ENCODE measurements at places on chromosomes 2 and 18.

- DNase-seq = no peak
Measured at GRCh38 chr2:16368328-16368727, 297.3 kb downstream of the CYRIA start.

DNA sequence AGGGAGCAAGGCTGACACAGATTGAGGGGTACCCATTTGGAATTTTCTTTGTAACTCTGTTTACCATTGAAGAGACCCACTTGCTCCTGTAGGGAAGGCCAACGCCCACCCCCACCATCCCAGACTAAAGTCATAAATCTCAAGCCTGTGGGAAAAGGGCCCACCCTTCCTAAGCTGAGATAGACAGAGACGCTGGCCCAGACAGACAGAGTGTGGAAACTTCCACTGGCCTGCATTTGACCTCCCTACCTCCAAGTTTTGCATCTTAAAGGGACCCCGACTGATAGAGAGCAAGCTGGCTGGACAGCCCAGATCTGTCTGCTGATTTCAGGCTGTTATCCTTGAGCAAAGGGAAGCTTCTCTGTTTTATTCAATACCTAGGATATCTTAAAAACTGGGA lies 48.2 kb upstream of the SLC14A2 start:
- no peak for DNase-seq

DNA sequence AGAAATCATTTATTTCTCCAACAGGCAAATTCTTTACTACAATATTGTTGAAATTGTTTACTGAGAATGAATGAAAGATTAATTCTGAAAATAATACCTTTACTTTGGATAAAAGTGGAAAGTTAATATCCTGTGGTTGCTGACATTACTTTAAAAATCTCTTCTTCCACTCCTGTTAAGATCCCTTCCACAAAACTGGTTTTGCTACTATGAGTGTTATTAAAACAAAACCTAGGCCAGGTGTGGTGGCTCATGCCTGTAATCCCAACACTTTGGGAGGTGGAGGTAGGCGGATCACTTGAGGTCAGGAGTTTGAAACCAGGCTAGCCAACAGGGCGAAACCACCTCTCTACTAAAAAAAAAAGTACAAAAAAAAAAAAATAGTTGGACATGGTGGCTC lies 123.9 kb upstream of the CCDC150 start:
- DNase-seq = no peak

GRCh38 chr2:34736482-34736881 lies 1137.4 kb upstream of the FAM98A start:
- no peak for DNase-seq

DNA sequence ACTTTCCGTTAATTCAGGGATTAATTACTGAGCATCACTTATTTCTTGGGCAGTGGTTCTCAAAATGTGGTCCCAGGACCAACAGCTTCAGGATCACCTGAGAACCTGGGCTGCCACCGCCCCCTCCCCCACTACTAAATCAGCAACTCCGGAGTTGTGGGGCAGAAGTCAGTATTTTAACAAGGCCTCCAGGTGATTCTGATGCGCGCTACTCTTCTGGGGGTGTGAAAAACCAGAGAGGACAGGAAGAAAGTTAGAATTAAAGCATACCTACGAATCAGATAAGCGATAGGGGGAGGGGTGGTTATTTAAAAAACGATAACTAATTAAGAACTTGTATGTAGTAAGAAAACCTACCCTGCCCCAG lies 319 bp downstream of the ZSCAN30 start:
- DNase-seq = no peak

DNA sequence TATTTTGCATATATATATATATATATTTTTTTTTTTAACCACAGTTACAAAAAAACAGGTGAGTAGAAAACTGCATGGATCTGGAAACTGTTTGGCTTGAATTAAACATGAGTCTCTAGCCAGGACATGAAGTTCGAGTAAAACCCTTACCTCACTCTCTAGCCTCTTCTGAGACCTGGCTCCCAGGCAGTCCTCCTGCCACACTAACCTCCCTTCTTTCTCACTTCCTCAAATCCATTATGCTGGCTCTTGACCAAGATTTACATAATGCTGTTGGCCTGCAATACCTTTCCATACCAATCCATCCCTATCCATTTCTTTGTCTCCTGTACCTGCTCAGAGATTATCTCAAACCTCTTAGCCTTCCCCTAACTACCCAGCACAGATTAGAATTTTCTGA lies 34.0 kb downstream of the PIGN start:
- no peak for DNase-seq

DNA sequence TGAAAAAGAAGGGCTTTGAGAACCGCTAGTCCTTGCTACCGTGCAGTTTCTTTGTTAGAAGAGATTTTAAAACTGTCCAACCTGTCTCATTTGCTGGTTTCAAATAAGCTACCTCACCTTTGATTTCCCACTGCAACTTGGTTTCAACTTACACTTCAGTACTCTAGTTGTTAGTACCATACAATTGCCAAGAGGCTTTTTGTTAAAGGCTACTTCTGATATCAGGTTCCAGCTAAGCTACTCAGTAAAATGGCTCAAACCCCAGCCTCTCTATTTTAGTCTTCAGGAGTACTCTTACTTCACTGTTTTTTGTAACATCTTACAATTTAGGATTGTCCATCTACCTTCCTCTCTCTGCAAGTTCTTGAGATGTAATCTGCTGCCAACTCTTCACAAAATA lies 91.6 kb downstream of the INO80D start:
- DNase-seq = no peak

DNA sequence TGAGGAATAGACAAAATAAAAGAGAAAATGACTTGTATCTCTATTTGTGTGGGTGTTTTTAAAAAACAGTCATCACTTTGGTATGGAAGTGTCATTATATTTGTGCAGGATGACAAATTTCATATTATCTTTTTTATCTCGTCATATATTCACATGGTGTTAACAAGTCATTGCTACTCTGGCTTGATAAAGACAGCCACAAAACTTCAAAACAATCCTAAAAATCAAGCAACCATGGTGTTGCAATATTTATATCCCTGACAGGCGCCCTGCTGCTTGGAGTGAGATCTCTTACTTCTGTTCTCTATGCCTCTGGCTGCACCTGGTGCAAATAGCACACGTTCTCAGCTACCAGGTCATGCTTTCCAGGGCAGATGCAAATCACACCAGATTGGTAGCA lies 278.0 kb upstream of the EPHA4 start:
- no peak for DNase-seq

- no peak for DNase-seq
Measured at GRCh38 chr2:44843641-44844310, 97.7 kb upstream of the SIX3 start.

DNA sequence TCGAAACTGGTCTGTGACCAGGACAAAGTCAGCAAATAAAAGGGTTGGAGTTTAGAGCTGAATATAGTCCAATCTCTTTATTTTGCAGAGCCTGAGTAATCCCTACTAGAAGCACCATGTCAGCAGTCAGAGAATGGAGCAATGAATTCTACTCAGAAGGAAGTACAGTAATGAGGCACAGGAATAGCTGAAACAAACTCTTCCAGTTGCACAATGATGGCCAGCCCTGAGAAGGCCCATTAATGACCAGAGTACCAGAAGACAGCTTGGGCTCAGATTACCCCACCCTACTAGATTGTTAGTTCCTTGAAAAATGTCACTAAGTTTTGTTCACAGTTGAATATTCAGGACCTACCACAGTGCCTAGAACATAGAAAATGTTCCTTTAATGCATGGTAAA lies 40.3 kb upstream of the SCG2 start:
- no peak for DNase-seq

DNA sequence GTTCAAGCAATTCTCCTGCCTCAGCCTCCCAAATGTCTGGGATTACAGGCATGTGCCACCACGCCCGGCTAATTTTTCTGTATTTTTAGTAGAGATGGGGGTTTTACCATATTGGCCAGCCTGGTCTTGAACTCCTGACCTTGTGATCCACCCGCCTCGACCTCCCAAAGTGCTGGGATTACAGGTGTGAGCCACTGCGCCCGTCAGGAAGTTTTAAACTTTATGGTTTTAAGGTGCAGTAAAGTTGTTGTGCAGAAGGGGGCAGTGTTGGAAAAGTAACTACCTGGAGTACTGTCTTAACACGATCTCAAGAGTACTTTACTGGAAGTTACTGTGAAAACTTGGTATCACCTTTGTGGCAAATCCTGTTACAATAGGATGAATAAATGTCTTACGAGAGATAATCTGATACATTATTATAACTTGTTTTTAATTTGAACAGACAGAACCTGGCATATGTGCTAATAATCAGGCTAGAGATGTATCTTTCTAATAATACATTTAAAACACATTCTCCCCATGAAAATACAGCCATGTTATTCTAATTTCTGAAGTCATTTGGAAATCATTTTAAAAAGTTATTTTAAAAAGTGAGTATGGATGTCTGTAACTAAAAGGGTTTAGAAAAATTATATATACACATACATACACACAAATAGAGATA lies 10.8 kb downstream of the SPDYA start:
- DNase-seq = peak; percentile 17

DNA sequence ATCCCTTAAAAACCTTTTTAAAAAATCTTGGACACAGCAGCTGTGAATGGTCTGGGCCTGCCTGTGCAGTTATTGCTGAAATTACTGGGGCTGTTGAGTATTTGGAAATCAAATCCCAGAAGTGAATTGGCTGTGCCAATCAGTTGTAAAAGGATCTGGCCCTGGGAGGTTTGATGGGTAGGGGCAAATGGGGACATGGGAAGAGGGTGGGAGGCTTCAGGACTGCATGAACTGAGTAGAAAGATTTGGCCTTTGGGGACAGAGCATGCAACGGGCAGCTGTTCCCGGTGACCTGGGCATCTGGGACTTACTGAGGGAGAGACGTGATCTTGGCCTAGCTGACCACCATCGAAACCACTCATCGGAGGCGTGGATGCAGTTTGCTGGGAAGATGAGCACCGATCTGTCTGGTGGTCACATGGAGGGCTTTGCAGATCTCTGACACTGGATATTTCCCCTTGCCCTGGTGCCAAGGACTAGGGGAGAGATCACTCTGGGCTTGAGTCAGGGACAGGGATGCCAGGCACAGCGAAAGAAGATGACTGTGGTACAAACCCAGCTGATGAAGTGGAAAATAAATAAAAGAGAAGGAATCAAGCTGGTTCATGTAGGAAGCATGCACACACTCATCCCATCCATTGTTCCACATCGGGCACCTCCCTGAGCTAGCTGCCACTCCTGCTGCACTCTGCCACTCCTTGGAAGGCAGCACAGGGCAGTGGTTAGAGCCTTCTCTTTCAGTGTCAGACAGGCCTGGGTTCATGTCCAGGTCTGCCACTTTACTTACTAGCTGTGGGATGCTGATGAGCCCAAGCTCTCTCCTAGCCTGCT lies 58.4 kb downstream of the SEMA4F start:
- no peak for DNase-seq

- no peak for DNase-seq
Measured at GRCh38 chr2:221243771-221244170, 328.3 kb downstream of the EPHA4 start.

- no peak for DNase-seq
Measured at GRCh38 chr2:102585847-102586404, 33.4 kb upstream of the SLC9A2 start.

- no peak for DNase-seq
Measured at GRCh38 chr2:62382757-62383156, 123.2 kb downstream of the TMEM17 start.

DNA sequence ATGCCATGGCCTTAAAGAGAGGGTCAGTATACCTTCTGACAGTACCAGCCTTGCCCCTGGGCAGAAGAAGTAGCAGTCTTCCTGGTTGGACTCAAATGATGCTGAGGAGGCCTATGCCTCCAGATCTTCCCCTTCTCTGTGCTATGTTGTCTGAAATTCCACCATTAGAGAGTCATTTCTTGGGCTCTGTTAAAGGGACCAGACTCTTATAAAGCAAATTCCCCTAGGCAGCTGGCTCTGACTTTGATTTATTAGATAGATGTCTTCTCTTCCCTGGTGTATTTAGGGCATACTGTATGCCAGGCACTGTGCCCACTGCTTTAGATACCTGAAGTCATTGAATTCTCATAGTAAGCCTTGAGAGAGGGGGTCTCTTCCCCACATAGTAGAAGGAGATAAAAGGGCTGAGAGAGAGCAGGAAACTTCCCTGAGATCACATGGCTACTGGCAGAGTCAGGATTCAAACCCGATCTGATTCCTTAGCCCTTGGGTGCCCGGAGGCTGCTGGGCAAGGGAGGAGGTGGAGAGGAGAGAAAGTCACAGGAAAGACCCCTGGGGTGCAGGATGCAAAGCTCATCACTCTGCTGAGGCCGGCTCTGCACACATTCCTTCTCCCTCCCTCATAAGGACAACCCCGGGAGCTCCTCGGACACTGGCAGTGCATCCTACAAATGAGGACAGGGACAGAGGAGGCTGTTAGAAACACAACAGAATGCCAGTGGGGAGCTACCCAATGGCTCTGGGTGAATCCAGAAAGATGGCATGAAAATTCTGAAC lies 23.0 kb downstream of the COPS9 start:
- no peak for DNase-seq

DNA sequence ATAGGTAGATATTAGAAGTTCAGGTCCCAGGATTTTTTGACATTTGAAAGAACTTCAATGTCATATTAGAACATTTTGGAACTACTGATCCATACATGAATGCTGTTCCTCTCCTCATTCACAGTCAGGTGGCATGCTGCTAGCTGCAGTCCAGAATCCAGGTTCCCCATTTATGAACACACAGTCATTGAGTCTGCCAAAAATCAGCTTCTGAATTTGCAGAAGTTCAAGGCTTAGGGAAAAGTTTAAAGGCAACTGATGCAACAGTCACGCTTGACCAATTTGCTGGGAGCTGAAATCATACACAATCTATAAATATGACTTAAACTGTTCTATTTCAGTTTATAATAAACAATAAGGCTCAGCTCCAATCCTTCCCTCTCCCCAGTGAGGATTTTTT lies 17.3 kb upstream of the TTR start:
- DNase-seq = no peak

DNA sequence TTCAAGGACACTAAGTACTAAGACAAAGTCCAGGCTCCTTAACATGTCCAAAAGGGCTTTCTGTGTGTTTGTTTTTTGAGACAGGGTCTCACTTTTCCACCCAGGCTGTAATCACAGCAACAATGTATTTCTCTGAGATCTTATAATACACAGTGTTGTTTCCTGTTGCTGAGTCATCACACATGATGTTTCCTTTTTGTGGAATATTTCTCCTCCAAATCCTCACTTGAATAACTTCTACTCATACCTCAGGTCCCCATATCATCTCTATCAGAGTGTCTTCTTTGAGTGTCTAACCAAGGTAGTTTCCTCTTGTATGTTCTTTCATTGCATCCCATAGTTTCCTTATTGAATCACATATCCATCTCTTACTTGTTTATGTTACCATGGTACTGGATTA lies 632.0 kb upstream of the PIK3C3 start:
- DNase-seq = no peak

GRCh38 chr18:56314396-56314795 lies 324.0 kb downstream of the TXNL1 start:
- DNase-seq = peak; percentile 17

Data from HS-27A (cell line).